Stimulated activated CD8-positive, alpha-beta memory T cell treated with anti-CD3 and anti-CD28 coated beads, Interleukin-12 subunit alpha, Interleukin-12 subunit beta, amount 100 ng/mL, for 4 hours (primary cell): ENCODE measurements at places on chromosomes 3 and 15.

DNA sequence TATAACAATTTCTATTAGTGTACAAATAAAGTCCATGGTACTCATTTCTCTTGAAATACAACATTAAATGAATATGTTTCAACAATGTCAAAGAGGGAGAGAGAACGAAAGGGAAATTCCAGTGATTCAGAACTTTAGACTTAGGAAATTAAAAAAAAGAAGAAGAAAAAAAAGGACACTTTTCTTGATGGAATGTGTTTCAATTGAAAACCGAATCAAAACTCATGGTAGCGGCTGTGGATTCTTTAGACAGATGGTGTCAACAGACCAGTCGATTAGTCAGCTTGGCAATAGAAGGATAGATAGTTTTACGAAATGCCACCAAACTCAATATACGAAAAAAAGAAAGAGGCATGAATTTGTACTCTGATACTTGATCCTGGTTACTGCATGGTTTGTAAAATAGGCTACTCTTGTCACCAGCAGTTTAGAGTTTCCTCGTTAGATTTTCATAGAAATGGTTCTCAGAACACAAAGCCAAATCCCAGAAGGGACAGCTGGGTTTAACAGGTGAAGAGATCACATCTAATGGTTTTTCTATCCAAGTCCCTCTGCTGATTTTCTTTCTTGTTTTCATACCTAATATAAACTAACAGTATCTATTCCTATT is 793.5 kb downstream of the ROBO1 start:
- DNase-seq: no peak

- no peak for DNase-seq
These were observed 9.6 kb upstream of the TRPM1 start for GRCh38 chr15:31111091-31111647.

- DNase-seq: no peak
These were observed 15.6 kb upstream of the C15orf39 start for GRCh38 chr15:75186044-75186443.

DNA sequence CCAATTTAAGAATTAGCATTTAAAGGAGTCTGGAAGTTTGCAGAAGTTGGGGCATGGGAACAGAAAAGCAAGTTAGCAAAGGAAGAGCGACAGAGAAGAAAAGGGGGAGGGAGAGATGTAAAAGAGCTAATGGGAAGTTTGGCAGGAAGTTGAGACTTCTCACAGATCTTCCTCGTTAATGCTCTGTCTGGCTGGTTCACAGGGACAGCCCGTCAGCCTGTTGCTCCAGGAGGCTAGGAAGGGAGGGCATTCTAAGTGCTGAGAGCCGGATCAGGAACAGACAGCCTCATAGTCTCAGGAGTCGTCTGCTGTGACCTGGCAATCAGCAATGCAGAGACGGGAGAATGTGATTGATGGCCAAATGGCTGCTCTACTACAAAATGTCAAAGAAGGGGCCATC is 150.3 kb downstream of the AGBL1 start:
- DNase-seq: no peak

GRCh38 chr15:78092261-78093041 is at the start of gene SH2D7:
TSS of gene SH2D7 (plus strand) at chr15:78092561. CDS start at chr15:78092585, 24 bp downstream.
- DNase-seq: no peak

DNA sequence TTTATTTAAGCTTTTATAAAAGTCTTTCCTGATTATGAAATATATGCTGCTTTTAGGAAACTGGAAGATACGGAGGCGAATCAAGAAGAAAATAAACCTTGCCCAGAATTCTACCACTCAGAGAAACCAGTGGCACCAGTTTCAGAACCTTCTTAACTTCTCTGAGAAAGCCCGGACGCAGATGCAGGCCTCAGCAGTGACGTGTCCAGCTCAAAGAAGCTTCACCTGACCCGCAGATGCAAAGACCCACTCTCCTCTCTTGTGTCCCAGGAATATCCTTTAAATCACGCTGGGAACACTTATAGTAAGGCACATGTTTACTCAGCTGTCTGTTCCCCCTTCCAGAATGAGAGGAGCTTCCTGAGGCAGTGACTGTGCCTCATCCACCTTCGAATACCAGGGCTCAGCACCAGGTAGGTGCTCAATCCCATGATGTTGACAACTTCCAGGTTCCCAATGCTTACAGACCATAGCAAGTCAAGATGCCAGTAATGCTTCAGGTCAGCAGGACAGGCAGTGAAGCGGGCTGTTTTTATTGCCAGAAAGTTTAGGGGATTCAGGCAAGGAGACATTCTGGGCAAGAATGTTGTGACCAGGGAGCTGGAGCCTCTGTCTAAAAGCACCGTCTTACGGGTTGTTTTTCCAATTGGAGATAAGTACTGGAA is 39.9 kb upstream of the LDHAL6B start:
- DNase-seq: no peak

DNA sequence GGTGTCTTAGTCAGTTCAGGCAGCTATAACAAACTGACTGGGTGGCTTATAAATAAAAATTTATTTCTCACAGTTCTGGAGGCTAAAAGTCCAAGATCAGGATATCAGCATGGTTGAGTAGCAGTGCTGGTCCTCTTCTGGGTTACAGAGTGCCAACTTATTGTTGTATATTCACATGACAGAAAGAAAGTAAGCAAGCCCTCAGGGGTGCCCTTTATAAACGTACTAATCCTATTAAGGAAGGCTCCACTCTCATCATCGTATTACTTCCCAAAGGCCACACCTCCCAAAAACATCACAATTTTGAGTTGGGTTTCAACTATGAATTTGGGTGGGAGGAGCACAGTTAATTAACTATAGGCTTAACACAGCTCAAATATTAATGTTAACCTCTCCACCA is 653.0 kb downstream of the DIPK2A start:
- no peak for DNase-seq

DNA sequence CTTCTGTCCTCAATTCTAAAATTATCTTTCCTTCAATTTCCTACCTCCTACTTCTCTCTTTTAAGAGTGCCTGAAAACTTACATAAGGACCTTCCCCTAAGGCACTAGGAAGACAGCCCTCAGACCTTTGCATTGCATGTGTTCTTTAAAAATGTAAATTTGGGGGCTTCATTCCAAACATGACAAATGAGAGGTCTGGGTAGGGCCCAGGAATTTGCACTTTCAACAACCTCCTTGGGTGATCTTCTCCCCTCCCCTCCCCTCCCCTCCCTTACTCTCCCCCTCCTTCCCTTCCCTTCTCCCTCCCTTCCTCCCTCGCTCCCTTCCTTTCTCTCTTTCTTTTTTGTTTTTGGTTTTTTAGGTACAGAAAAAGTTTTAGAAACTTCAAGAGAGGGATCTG is 18.7 kb downstream of the USF3 start:
- no peak for DNase-seq

DNA sequence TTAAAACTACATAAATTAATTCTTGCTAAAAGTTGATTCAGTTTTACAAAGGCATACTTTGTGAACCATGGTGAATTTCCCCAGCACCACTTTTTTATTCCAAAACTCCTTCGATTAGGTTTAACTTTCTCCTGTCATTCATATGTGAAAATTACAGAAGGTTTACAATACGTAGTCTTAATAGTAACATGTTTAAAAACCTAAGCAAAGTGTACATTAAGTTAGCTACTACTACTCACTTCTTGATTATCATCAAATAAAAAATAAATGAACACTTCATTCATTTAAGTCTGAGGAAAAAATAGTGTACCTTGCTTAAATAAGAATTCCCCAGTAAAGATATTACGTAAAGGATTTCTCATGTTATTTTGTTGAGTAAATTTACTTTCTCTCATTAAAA is 38.6 kb downstream of the DCUN1D1 start:
- DNase-seq: no peak

- no peak for DNase-seq
These were observed 97.3 kb downstream of the NR1D2 start for GRCh38 chr3:24042174-24043059.

DNA sequence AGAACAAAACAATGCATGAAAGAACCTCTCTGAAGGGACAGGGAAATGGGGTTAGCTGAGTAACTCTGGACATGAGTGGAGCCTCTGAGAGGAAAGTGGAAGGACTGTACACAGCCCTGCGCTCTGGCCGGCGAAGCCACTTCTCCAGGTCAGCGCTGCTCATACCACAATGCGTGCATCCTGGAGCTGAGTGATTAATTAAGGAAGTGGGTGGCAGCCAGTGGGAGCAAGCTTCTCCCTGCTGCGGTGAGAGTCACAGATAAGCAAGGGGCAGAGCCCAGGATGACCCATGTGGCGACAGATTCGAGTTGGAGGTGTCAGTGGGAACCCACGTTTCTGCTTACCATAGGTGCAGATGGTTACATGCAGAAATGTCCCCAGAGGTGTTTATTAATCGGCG is 48.0 kb downstream of the KLF15 start:
- DNase-seq: no peak

DNA sequence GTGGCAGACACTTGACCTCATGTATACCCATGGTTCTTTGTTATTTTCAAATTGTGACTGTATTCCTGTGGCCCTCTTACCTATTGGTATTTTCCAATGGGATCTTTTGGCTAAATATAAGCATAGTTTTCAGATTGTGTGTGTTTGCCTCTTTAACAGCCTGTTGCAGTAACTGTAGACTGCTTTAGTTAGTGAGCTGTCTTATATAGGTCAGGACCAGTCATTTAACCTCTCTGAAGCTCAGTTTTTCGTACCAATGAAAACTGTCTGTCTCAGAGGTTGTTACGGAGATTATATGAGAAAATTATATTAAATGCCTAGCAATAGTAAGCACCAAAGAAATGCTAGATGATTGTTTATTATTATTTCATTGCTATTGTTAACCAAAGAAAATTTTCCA is 29.3 kb upstream of the CAPN3 start:
- no peak for DNase-seq

GRCh38 chr15:98904544-98904943 is 103.0 kb downstream of the PGPEP1L start:
- DNase-seq: no peak

DNA sequence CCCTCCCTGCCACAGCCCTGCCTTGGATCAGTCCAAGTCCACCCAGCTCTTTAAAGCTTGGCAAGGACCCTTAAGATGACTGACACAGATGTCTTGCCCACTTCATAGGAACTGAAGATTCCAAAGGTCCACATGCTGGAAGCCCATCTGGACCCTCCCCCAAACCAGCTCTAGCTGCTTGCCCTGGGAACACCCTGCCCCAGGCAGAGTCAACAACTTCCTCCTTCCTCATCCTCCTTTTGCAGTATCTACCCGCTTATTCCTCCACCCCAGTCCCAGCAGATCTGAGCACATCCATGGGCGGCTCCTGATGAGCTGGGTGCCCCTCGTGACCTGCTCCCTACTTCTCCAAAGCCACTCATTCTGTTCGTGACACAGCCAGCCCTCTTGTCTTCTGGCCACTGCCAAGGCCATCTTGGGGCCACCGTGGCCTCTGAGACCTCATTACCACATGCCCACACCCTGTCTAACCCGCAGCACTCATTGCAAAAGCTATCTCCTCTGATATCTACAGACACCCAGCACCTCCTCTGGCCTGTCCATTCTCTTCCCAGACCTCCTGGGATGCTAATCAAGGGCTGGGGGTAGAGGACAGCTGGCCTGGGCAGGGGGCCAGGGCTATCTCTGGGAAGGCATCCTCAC is 2.0 kb upstream of the PFKFB4 start:
- no peak for DNase-seq

- no peak for DNase-seq
These were observed 2.3 kb upstream of the SOX14 start for GRCh38 chr3:137761563-137762503.

DNA sequence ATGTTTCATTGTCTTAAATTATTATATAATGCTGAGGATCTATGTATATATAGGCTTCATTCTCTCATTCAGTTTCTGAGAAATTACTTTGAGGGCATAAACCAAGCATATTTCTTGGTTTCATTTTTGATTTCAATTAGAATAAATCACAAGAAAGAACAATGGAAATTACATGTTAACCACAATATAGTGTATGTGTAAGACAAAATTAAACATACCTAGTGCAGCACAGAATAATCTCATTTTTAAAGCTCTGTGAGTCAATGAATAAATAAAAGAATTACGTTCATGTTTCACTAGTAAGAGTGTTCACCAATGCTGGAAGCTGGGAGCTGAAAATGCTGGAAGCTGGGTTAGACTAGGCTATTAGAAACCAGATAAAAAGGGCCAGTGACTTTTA is 72.8 kb downstream of the UBE3A start:
- DNase-seq: no peak

- DNase-seq: no peak
These were observed 20.2 kb downstream of the MAGEF1 start for GRCh38 chr3:184691397-184692231.

GRCh38 chr15:73328981-73329380 is 39.8 kb downstream of the HCN4 start:
- no peak for DNase-seq

GRCh38 chr3:110199588-110199943 is 862.2 kb upstream of the DPPA4 start:
- DNase-seq: no peak

DNA sequence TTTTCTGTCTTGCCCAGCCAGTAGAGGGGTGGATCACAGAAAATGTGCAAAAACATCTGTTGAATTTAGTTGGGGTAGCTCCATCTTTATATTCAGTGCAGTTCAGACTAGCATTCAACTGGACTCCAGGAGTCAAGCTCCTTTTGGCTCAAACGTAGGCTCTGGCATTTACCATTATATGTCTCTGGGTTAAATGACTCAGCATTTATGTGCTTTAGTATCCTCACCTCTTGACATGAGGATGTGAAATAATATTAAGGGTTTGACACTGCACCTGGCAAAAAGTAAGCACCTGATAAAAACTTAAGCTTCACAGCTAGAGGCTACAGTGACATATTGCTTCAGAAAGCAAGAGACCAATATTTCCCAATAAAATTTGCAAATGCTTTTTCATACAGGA is 14.8 kb downstream of the PRC1 start:
- no peak for DNase-seq

- no peak for DNase-seq
These were observed 428.8 kb upstream of the ONECUT1 start for GRCh38 chr15:53218666-53219580.

DNA sequence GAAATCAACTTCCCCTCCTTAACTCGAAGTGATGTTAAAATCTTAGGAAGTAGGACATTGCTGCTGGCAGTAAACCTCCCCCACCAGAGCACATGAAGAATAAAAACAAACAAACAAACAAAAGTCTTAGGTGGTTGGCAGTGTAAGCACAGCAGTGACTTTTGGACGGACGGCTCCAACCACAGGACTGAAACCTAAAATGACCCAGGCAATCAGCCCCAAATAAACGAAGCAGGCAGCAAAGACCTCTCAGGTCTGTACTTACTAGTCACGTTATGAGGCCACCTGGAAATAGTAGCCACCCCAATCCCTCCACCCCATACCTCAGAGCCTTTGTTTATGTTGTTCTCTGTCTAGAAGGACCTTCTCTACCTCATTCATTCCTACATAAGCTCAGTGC is 33.5 kb upstream of the HES1 start:
- DNase-seq: no peak

DNA sequence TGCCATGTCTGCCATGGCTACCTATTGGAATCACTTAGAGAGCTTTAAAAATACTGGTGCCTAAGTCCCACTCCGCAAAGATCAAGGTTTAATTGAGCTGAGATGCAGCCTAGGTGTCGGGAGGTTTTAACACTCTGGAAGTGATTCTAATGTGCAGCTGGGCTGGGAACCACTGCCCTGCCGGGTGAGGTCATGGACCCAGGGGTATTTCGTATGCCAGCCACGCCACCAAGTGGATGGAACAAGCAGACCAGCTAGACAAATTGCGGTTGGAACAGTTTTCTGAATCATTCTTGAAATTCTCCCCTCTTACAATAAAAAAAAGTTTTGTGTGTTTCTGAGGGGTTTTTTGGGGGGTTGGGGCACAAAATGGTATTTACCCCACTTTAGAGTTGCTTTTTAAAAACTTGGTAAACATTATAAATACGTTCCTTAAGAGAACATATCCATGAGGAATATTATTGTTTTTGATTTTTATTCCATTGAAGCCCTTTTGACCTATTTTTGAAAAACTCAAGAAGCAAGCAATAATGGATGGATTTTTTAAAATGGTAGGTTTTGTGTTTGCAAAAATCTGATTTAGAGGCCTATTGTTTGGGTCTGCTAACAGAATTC is 66.2 kb upstream of the CSTA start:
- DNase-seq: no peak
